ENCODE measurements at places on chromosomes 2 and 18.

- DNase-seq, result no peak
These were observed 348.2 kb downstream of the LRP1B start for GRCh38 chr2:141782574-141782973.

DNA sequence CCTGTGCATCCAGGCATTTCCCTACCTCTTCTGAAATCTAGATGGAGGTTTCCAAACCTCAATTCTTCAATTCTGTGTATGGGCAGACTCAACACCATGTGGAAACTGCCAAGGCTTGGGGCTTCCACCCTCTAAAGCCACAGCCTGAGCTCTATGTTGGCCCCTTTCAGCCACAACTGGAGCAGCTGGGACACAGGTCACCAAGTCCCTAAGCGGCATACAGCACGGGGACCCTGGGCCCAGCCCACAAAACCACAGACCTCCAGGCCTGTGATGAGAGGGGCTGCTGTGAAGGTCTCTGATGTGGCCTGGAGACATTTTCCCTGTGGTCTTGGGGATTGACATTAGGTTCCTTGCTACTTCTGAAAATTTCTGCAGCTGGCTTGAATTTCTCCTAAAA is 255.4 kb downstream of the TDRD15 start:
- DNase-seq, result no peak

DNA sequence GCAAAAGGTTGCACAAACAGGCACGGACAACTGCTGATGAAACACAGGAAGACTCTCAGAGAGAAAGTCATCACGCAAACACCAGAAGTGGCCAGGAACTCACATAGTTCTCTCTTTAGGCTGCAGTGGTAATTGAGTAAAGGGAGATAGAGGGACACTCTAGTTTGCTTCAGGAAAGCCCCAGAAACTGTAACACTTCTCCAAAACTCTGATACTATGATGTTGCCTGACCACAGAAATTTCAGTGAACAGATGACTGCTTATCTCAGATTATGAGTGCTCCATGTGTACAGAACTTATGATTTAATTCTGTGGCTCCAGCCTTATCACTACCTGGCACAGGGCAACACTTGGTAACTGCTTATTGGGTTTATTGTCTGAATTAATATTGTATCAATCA is 311.5 kb upstream of the GYPC start:
- no peak for DNase-seq

DNA sequence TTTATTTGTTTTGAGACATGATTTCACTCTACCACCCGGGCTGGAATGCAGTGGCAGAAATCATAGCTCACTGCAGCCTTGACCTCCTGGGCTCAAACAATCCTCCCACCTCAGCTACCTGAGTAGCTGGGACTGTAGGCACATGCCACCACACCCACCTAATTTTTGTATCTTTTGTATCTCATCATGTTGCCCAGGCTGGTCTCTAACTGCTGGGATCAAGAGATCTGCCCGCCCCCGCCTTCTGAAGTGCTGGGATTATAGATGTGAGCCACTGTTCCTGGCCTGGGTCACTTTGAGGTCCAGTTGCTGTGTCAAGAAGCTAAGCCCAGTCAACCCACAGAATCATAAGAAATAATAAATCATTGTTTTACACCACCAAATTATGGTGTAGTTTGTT is 38.4 kb downstream of the TSN start:
- DNase-seq, result no peak

- no peak for DNase-seq
These were observed 55.4 kb upstream of the MAP2 start for GRCh38 chr2:209368406-209368805.

DNA sequence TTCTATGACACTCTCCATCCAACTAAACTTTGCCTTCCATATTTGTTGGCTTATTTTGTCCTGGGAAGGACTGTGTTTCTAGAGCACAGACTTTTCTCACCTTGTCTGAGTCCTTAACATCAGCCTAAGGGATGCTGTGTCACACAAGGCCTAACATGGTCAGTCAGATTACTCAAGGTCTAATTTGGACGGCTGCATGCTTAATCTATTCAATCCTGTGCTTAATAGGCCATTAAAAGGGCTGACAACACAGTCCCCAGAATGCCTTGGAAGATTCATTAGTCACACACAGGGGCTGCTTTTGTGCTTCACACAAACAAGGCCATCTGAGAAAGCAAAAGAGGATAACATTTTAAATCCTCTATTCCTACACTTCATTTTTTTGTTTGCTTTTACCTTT is 84.0 kb downstream of the DYNAP start:
- DNase-seq, result no peak

GRCh38 chr2:230267059-230267458 is 41.5 kb downstream of the SP140 start:
- no peak for DNase-seq

- DNase-seq, result no peak
These were observed 31.7 kb upstream of the DYNC1I2 start for GRCh38 chr2:171655586-171655985.

DNA sequence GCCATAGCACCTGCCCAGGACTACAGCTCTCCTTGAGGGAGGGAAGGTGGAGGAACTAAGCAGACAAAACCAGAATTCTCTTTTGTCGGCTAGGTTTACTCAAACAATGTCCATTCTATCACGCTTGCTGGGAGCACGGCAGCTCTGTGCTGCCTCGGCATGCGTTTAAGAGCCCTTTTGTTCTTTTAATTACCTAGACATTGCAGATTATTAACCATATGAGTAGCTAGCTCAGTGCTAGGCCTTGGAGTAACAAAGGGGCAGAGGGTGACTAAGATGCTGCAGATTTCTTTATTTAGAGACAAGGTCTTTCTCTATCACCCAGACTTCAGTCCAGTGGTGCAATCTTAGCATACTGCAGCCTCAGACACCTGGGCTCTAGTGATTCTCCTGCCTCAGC is 11.1 kb downstream of the MSGN1 start:
- no peak for DNase-seq

GRCh38 chr2:47177043-47177565 is 22.0 kb upstream of the STPG4 start:
- DNase-seq, result no peak
